NCI-H446 treated with DMSO at 0.1 percent for 48 hours (cell line): ENCODE measurements at places on chromosomes 2 and 18.

DNA sequence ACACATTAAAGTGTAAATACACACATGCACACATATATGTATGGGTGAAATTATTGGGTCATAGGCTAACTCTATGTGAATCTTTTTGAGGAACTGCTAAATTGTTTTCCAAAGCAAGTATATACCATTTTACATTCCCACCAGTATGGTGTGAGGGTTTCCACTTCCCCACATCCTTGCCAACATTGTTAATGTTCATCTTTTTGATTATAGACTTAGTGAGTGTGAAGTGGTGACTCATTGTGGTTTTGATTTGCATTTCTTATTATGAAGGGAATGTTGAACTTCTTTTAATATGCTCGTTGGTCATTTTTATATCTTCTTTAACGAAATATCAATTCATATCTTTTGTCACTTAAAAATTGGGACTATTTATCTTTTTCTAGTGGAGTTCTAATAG lies 181.8 kb upstream of the GCFC2 start:
- no peak for DNase-seq

DNA sequence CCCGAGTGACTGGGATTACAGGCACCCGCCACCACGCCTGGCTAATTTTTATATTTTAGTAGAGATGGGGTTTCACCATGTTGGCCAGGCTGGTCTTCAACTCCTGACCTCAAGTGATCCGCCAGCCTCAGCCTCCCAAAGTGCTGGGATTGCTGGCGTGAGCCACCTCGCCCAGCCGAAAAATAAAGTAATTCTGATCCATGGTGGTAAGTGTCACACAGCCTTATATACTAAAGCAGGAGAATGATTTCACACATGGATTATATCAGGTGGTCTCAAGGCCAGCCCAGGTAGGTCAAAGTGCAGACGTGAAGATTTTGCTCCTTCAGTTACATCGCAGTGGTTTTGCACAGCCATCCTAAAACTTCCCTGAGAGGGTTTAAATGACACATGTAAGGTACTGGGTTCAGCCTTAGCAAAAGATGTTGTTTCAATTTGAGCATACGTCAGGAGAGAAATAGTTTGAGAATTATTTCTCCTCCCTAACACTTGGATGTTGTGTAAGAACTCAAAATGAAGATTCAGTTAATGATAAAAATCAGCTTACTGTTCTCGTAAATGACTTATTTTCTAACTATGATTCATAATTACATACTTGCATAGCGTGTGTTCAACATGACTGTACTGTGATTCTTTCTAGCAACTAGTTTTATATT lies 93.0 kb upstream of the SLC39A10 start:
- no peak for DNase-seq

- no peak for DNase-seq
These were observed 338.0 kb downstream of the OSR1 start for GRCh38 chr2:19020144-19021099.

GRCh38 chr18:68713796-68714195 lies 1.1 kb downstream of the TMX3 start:
- no peak for DNase-seq

DNA sequence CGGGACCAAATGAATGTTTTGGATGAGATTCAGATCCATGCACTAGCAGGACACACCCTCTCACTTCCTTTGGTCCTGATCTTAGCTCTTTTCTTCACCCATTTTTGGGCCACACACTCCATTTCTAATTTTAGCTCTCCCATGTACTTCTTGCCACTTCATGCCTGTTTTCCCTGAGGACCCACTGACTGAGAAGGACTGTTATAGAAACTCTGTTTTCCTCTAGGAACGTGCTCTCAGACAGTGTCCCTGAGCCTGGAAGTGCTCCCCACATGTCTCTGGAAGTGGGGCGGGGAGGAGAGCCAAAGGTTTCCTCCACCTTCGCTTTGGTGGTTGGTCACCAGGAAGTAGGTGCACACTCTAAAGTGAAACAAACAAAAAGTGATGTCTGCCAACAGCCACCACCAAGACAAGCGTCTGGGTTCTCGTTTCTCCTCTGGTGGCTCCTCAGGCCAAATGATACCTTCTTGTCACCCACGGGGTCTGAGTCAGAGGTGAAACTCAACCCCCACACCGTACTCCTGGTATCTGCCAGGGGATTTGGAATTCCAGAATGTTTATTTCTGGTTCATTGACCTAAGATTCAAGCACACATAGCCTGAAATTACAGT lies 74.7 kb downstream of the MERTK start:
- DNase-seq, result no peak

DNA sequence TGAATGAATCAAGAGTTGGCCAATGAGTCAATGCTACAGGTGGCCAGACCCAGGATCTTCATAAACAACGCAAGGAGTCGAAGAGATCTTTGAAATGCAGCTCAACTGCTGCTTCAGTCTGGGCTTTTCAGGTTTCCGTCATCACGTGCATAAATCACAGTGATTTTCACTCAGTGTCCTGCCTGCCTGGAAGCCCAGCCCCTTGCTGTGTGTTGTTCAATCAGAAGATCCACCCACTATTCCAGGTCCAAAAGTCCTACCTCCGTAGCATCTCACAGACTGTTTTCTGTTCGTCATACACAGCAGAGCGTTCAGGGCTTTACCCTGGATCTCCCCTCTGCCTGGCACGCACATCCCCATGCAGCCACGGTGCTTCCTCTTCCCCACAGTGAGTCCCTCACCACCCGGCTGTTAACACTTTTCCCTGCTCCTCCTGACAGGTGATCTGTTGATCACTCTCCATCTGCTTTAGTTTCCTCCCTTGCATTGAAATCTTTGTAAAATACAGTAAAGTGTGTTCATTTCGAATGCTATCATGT lies 216.3 kb downstream of the MYT1L start:
- no peak for DNase-seq

DNA sequence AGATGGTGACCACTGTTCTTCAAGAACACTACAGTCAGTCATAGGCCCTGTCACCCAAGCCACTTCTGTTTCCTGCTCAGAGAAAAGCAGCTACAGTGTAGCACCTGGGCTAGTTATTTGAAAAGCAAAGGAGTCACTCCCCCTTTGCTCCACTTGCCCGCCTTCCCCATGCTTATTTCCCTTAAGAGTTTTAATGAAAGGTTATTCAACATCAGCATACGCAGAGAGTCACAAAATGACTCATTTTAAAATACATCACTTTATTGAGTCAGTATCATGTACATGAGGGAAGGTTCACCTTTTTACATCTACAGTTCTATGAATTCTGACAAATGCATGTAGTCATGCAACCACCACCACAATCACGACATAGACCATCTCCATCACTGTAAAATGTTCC lies 71.3 kb downstream of the TNFRSF11A start:
- no peak for DNase-seq

- no peak for DNase-seq
These were observed 35.9 kb downstream of the KCNIP3 start for GRCh38 chr2:95333056-95333455.

- no peak for DNase-seq
These were observed 66.8 kb downstream of the ABCA12 start for GRCh38 chr2:215071676-215072075.

DNA sequence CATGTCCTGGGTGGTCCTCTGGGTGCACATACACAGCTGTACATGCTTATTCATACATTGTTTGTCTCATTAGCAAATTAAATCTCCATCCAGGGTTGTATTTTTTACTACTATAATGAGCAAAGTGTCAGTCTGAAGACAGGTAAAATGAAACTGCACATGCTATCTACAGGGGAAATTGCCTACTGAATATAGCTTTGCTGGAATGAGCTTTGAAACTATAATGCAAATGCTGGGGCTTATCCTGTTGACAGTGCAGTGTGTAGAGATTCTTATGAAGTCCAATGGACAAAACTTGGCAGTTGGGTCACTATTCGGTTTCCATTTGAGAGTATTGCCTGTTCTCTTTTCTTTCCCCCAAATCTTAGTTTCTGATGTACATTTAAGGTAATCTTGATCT lies 292.8 kb upstream of the LRP1B start:
- no peak for DNase-seq

DNA sequence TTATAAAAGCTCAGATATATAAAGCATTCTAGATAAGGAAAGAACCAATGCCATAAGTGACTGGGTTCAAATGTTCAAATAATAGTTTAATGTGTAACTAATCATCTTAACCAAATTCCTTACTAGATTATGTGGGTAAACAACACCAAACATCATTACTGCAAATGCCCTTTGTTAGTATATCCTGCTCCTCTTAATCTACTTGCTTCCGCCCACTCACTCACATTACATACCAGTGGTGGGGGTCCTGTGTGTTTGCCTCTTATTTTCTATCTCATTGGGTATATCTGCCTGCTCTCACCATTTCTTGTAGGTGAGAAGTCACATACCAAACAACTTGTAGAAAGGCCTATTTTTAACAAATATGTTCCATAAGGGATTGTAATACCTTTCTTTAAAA lies 562.1 kb downstream of the NRXN1 start:
- no peak for DNase-seq

DNA sequence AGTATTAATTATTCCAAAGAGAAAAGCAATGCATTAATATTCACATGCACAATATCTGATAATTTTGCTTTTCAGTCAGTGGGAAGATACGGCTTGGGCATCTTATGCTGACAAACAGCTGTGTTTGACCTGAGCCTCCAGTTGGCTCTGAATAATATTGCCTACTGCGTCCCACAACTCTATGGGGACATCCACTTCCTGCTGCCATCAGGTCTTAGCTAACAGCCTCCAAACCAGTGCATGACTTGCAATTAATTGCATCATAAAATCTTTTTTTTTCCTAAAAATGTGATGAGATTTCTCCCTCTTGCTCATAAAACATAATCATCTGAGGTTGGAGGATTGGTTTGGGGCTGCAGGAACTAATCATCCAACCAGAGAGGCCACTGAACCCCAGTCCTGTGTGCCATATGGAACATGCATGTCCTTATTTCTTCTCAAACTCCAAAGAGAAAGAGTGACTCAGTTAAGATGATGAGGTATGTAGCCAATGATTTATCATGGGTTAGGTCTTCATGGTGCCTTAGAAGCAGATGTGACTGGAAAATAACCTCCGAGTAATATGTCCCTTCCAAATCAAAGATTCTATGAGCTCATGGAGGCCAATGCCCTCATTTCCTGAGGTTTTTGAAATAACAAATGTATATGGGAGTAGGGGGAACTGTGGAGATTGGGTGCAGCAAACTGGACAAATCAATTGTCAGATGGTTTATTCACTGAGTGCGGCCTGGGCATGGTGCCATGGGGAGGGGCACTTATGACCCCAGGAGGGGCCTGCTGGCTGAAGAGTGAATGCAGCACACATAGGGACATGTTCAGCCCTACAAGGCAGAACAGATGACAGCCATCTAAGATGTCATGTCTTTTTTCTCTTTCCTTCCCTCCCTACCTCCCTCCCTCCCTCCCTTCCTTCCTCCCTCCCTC lies 39.4 kb downstream of the EDAR start:
- DNase-seq, result no peak

- no peak for DNase-seq
These were observed 36.5 kb downstream of the APOB start for GRCh38 chr2:21007129-21008013.

DNA sequence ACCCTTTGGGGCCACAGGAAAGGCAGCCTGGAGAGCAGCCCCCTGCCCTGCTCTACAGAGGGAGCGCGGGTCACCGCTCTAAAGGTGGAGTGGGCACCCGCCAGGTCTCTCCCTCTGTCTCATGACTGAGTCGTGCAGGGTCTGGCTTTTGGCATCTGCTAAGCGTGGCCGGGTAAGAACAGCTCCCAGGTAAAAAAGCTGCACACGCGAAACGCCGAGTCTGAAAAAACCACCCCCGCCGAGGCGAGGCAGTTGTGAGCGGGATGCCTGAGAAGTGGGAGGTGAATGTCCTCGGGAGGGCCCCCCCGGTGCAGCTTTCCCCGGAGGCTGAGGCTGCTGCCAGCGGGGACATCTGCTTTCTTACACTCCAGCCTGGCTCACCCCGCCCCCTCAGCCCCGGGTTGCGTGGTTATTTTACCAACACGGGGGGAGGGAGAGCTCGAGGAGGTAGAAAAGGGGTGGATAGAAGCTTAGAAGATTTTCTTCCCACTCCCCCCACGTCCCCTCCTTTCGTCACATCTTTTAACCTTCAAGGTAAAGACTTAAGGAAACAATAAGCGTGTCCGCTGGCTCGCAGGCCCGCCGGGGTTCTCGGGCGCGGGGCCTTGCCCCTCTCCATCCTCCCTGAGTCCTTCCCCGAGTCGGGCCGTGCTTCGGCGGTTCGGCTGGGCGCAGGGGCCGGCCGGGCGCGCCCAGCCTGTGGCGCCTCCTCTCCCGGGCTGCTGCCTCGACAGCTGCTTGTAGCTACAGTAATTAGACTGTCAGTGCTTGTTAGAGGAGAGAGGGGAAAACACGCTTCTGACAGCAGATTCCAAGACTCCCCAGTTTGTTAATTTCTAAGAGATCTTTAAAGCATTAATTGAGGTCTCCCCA lies 70.6 kb upstream of the PSMD14 start:
- DNase-seq, result peak; percentile 53

DNA sequence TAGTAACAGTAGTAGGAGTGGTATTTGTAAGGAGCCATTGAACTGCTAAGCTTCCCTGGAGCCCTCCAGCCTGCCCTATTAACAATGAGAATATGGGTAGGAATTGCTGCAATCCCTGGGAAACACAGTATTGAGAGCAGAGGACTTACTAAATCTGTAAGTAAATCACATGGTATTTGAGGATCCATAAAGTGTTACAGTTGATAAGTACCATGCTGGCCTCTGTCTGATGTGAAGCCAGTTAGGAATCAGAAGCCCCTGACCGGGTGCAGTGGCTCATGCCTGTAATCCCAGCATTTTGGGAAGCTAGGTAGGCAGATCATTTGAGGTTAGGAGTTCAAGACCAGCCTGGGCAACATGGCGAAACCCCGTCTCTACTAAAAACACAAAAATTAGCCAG lies 224.6 kb downstream of the C1D start:
- DNase-seq, result no peak

DNA sequence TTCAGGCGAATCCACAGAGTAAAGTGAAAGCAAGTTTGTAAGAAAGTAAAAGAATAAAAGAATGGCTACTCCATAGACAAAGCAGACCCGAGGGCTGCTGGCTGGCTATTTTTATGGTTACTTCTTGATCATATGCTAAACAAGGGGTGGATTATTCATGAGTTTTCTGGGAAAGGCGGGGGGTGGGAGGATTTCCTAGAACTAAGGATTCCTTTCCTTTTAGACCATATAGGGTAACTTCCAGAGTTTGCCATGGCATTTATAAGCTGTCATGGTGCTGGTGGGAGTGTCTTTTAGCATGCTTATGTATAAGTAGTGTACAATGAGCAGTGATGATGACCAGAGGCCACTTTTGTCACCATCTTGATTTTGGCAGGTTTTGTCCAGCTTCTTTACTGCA lies 59.8 kb downstream of the SLC4A3 start:
- no peak for DNase-seq

- no peak for DNase-seq
These were observed 140.7 kb downstream of the LDLRAD4 start for GRCh38 chr18:13359210-13359609.
